Fibroblast of skin of back (primary cell): ENCODE measurements at places on chromosomes 4 and X.
A peak's percentile ranks its signal among the peaks of the same experiment; 100 is the strongest.

- no peak for DNase-seq
Measured at GRCh38 chr4:152665691-152666395, 14.0 kb downstream of the TMEM154 start.

GRCh38 chrX:54747733-54748393, 50.2 kb downstream of the ITIH6 start:
- DNase-seq: no peak

- no peak for DNase-seq
Measured at GRCh38 chr4:78418406-78418805, 133.2 kb upstream of the ANXA3 start.

- DNase-seq: no peak
Measured at GRCh38 chr4:52856801-52857200, 5.3 kb upstream of the RASL11B start.

DNA sequence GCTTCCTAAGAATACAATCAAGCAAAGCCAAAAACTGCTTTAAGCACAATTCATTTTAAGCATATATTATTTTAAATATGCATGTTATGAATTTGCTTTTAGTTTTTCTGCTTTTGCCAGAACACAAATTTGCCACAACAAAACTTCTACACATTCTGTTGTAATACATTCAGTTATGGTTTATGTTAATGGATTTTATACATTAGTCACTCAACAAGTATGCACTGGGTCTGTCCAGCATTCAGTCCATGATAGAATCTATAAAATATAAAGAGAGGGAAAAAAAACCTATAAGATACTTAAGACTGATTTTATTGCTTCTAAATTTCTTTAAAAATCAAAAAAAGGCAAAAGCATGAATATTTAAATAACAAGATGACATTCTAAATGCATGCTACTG, 22.2 kb downstream of the IQCM start:
- DNase-seq: peak; percentile 44

DNA sequence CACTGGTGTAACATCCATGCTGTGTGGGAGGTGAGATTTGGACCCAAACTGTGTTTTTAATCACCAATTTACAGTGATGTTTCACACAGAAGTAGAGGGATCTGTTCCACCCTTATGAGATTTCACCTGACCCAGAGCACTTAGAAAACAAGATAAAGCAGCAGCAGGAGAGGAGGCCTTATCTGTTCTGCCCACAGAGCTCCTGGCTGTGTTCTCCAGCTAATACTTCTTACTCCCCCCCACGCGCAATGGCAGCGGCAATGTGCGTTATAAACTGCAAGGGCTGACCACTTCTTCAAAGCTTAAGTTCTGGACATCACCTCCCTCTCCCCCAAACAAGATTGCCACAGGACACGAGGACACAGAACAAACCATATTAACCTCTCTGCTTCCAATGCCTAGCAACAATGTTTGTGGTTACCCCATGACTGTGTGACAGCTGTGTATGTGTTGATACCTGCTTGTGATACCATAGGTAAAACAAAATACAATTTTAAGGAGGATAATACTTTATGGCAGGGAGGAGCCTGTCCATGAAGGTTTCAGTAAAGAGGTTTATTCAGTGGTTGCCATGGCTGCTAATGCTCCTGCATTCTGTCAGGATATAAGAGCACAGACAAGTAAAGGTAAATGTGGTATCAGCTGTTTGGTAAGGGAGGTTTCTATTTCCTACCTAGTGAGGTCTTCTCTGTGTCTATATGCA, 210.0 kb downstream of the SOWAHB start:
- no peak for DNase-seq

DNA sequence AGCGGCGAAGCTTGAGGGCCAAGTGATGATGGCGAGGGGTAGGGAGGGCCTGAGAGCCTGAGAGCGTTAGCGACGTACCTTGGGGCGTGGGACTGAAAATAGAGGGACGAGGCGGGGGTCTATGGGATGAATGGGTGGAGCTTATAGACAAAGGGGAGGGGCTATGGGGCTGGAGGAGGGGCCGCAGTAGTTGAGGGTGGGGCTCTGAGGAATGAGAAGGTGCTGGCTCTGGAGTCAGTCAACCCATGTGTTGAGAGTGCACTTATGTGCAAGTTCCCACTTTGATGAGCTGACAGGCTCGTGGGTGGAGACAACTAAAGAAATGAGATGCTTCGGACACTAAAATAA, 488 bp downstream of the TBC1D25 start:
- DNase-seq: peak; percentile 34

- peak; percentile 0 for DNase-seq
Measured at GRCh38 chrX:69506617-69507499, 2.7 kb downstream of the NALF2 start.

DNA sequence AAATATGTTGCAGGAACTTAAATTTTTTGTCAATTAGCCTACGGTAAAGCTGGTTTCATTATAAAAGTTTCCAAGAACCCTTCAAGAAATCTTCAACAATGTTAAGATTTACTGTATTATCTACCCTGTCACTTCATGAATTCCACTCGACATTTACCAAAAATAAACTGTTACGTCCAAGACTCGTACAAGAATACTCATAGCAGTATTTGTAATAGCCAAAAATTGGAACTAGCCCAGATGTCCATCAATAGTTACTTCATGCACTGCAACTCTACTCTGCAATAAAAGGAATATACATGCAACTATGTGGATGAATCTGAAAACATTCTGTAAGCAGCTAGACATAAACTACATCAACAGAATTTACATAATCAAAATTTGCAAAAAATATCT, 13.4 kb downstream of the RBMX start:
- no peak for DNase-seq

DNA sequence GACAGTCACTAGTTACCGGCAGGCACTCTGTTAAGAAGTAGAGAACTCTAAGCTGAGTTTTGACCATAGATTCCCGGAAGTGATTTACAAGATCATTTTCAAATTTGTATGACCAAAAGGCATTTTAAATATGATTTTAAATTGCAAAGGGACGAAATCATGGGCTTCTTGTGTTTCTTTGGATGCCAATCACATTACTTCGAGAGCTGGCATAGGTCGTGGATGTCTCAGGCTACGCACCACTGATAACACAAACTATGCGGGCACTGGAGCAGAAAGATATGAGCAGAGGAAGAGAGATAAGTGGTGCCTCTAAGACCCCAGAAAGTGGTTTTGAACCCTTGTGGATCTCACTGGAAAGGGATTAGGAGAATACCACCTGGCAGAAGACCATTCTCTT, 294.2 kb upstream of the FTHL17 start:
- peak; percentile 69 for DNase-seq

- DNase-seq: no peak
Measured at GRCh38 chr4:184763150-184763780, 29.4 kb upstream of the CENPU start.

- DNase-seq: no peak
Measured at GRCh38 chr4:112279882-112280315, 5.8 kb downstream of the TIFA start.

- DNase-seq: peak; percentile 76
Measured at GRCh38 chrX:11665168-11666111, at the start of gene ARHGAP6. Gene ARHGAP6 (minus strand): TSS chrX:11665920. CDS start chrX:11664828, 1,092 bp downstream.

GRCh38 chr4:78776729-78777575, 802 bp downstream of the BMP2K start:
- DNase-seq: peak; percentile 62

GRCh38 chr4:119005928-119006460, 117.3 kb downstream of the SYNPO2 start:
- DNase-seq: no peak

- DNase-seq: peak; percentile 22
Measured at GRCh38 chr4:19592391-19592790, 659.3 kb upstream of the SLIT2 start.

GRCh38 chr4:15963001-15963451, at the start of gene FGFBP2:
Gene FGFBP2 (minus strand): TSS chr4:15963175. CDS start chr4:15963129, 46 bp downstream.
- DNase-seq: peak; percentile 61

DNA sequence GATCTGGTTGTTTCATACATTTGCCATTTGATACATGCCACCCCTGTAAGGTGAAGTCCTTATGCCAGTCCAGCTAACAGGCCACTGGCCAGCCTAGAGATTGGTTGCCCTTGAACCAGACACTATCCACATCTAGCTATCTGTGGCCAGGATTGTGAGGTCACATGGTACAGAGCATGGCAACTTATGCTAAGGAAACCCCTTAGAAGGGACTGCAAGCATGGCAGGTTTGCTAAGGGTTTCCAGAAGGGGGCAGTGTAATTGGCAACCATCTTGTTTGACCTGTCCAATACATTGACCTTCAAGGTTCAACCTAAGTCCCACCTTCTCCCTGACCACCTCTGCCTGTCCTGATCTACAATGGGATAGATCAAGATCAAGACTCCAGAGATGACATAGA, 47.5 kb downstream of the SMC1A start:
- DNase-seq: no peak

- DNase-seq: no peak
Measured at GRCh38 chrX:134747006-134747405, 88.7 kb upstream of the PLAC1 start.

DNA sequence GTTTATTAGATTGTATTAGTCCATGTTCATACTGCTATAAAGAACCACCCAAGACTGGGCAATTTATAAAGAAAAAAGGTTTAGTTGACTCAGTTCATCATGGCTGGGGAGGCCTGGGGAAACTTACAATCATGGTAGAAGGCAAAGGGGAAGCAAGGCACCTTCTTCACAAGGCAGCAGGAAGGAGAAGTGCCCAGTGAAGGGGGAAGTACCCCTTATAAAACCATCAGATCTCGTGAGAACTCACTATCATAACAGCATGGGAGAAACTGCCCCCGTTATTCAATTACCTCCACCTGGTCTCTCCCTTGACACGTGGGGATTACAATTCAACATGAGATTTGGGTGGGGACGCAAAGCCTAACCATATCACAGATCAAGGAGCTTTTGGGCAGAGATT, 8.1 kb upstream of the HSD17B13 start:
- no peak for DNase-seq

DNA sequence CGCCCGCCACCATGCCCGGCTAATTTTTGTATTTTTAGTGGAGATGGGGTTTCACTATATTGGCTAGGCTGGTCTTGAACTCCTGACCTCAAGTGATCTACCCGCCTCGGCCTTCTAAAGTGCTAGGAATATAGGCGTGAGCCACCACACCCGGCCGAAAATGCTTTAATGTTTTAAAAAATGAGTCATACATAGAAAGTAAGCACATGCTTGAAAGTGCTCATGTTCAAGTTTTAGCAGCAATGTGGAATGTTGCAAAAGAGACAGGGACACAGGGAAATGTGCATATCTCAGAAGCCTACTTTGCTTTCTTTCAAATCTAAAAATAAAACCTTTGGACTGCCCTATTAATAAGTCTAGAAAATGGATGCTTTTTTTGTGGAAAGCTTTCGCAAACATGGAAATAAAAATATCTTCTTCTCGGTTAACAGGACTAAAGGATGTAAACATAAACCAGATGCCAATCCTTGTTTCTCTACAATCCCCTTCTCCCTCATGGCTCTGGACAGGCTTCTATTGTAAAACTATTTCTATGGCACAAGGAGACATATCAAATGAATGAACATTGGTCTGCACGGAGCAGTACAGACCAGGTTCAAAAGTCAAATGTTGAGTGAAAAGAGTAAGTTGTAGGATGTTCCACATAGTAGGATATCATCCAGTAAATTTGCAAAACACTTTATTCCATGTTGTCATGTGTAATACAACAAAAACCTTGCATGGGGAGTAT, 15.0 kb downstream of the MECP2 start:
- DNase-seq: peak; percentile 74

GRCh38 chr4:56231410-56231809, 155.9 kb downstream of the AASDH start:
- no peak for DNase-seq

DNA sequence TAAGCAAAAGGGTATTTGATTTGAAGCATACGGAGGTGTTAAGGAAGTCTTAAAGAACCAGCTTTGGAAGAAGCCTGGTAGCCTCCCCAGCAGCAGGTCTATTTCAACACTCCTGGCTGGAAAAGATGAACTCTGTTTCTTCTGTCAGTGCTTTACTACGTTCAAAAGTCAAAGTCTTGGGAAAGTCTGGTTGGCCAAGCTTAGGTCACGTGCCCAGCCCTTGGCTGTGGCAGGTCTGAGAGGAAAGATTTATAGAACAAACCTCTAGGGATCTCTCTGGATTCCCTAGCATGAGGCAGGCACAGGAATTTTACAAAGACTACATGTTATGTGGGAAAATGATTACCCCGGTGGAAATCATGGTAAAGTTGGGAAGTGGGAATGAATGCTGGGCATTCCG, 8.6 kb upstream of the ARHGAP10 start:
- peak; percentile 69 for DNase-seq

DNA sequence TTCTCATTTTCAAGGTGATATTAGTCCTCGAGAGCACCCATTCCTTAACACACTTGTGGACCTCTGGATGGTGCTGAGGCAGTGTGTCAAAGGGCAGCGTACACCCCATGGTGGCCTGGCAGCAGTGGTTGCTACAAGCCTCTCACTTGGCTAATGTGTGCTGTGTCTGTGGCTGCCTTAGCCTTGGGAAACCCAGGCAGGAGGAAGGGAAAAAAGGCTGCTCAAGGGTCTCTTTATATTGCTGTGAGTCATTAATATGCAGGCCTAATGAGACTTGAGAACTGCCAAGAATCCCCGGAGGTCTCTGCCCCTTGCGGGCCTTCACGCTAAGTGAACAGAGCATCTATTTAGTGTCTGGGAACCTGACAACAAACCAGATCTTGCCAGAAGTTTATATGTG, 7.0 kb downstream of the PCDH10 start:
- DNase-seq: no peak

GRCh38 chr4:110533940-110534339, 58.0 kb downstream of the ENPEP start:
- DNase-seq: peak; percentile 99

DNA sequence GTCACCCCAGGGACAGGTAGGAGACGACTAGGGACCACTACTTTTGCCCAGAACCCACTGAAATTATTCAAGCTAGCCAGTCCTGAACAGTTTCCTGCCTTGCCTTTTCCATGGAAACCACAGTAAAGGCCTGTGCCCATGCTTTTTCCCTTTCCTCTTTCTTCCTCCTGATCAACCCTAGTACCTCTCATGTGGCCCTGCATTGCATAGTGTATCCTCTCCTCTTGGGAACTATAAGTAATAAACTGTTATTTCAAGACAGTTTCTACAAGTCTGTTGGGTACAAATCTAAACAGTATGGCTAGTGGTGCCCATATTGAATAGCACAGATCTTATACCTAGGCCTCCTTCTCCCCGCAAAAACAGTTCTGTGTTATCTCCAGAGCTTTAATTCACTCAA, 14.5 kb downstream of the CISD2 start:
- DNase-seq: no peak

DNA sequence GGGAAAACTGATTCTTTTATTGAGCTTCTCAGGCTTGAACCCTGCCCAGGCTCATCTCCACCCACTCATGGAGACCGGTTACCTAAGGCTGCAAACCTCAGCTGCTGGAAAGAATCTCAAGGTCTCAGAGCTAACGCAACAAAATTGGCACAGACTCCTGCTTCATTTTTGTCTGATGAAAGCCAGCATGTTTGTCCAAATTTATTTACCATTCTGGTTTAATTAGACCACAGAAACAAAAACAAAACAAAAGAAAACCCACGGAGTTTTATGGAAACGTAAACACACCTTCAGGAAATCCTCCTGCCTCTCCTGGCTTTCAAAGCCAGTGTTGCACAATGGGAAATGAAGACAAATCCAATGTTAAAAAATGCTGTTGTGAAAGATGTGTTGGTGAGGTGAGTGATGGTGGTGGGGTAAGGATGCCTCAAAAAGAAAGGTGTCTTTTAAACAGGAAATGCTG, 56.4 kb upstream of the PDLIM3 start:
- no peak for DNase-seq

- DNase-seq: no peak
Measured at GRCh38 chr4:61795998-61796397, 595.9 kb downstream of the ADGRL3 start.
